ENCODE measurements at places on chromosomes 3 and 15.

GRCh38 chr3:107657971-107658370, 135.2 kb downstream of the BBX start:
- DNase-seq, result no peak

- no peak for DNase-seq
These were observed 14.6 kb downstream of the SMAD6 start for GRCh38 chr15:66716656-66717020.

- no peak for DNase-seq
These were observed 12.2 kb downstream of the ZXDC start for GRCh38 chr3:126463521-126463920.

- no peak for DNase-seq
These were observed 46.2 kb upstream of the ATG7 start for GRCh38 chr3:11226042-11226370.

GRCh38 chr15:93899817-93900216, 331.5 kb upstream of the MCTP2 start:
- no peak for DNase-seq

DNA sequence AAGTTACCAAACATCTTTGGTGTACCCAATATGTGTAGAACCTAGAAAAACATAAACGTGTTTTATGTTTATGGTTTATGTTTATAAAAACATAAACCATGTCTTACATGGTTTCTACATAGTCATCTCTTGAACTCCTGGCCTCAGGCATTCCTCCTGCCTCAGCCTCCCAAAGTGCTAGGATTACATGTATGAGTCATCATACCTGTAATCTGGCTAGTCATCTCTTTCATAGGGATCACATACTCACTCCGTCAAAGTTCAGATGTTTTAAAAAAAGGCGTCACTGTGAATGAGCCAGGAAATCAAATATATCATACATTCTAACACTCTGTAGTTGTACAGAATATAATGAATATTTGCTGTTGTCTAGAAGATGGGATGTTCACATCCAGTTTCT, 178.6 kb downstream of the CPNE4 start:
- DNase-seq, result no peak

GRCh38 chr3:96646596-96646995, 167.8 kb upstream of the EPHA6 start:
- no peak for DNase-seq

Measured in GM23338 (cell line).